Pulmonary artery endothelial cell (primary cell): ENCODE measurements at places on chromosomes 13 and 19. TPM values are rescaled to one million over a fixed set of nuclear protein-coding genes. Genes with fewer than 3 reads are reported as not detected.
A peak's percentile ranks its signal among the peaks of the same experiment; 100 is the strongest.

- no peak for DNase-seq
These were observed 18.5 kb downstream of the SLC27A1 start for GRCh38 chr19:17488593-17489391.

DNA sequence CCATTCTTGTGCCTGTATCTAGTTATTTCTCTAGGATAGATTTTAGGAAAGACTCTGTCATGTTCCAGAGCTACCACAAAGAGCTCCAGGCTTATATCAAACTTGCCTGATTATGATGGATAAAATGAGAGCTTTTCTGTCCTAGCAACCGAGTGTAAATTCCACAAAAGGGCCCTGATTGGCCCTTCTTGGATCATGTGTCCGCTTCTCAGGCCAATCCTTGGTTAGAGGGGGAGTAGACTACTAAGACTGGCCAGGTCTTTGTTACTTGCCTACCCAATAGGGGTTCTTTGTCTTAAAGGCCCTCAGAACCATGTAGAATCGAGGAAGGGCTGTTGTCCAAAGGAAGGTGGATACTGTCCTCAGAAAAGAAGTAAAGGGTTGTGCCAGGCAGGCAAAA lies 2.4 kb downstream of the DHX34 start:
- DNase-seq, result peak; percentile 11

The USHBP1 gene
- total RNA-seq, result 5.0 and 5.7 TPM in 2 replicates

DNA sequence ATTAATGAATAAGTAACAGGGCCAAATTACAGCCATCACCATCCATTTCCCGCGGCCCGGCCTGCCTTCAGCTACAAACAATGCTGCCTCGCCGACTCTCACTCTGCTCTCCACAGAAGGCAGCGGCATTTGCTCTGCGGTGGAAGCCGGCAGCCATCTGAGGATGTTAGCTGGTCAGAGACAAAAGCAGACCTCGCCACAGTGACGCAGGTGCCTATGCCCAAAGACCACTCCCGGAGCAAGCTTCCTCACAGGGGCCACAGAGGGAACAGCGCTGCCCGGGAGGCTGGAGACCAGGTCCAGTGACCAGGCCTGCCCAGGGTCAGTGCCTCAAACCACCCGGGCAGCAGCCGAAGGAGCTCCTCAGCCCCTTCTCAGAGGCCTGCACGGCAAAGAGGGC lies 16.4 kb downstream of the PEPD start:
- DNase-seq, result no peak

GRCh38 chr13:59710416-59710815 lies 453.3 kb downstream of the DIAPH3 start:
- no peak for DNase-seq

GRCh38 chr13:94674609-94675348 lies 37.6 kb downstream of the SOX21 start:
- DNase-seq, result no peak

The CACNA1A gene
- 0.04 and 0.07 TPM in 2 replicates for total RNA-seq

DNA sequence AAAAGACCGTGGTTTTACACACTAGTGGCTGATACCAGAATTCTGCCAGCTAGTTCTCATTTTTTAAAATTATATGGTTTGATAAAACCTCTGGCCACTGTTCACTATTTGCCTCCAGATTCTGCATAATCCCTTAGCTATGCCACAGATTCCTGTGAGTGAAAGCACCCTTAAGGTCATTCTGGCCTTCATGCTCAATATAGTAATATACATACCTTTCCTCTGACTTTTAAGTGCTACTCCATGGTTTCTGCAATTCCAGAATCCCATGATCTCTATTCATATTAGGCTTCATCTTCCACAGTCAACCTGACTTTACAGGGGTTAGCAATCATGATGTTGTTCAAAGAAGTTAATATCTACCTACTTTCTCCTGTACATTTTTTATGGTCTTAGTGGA lies 274.1 kb upstream of the EDNRB start:
- no peak for DNase-seq

- peak; percentile 27 for DNase-seq
These were observed 1.3 kb upstream of the KCNC3 start for GRCh38 chr19:50330365-50331078.

The SPPL2B gene
- 20.0 and 22.5 TPM in 2 replicates for total RNA-seq

The UTP14C gene
- total RNA-seq, result 7.9 and 13.6 TPM in 2 replicates

- DNase-seq, result no peak
These were observed 1.4 kb downstream of the GPX4 start for GRCh38 chr19:1105008-1105872.

DNA sequence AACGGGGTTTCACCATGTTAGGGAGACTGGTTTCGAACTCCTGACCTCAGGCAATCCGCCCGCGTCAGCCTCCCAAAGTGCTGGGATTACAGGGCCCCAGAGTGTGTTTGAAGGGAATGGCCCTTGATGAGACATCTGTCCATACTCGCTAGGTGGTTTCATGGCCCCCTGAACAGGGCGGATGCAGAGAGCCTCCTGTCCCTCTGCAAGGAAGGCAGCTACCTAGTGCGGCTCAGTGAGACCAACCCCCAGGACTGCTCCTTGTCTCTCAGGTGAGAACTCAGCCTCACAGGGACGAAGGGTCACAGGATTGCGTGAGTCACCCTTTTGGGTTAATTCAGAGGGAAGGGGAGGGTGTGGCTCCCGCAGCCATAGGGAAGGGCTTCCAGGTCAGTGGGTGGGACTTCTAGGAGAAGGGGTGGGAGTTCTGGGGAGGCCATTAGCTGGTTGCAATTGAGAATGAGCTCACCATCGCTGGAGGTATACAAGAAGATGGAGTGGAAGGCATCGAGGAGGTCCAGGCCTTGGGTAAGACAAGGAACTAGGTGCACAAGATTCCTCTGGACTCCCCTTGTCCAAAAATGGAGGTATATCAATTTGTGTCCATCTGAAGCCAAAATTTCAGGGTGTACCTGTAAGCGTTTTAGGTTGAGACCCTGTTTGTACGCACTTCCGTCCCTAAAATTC lies 9.2 kb downstream of the SHD start:
- no peak for DNase-seq

DNA sequence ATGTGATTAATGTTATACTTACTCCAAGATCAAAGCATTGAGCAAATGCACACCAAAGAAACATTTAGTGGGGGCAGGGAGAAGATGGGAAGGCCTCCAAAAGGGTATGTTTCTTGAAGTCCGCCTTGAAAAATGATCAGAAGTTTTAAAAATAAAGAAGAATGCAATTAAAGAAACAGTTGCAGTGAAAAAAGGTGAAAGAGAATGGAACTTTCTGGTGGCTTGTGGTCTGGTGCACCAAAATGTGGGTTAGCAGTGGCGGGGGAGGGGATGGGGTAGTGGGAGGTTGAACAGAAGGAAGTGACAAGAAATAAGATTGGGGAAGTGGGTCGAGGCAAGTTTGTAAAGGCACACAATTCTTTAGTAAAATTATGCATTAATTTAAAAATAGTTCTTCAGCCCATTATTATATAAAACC lies 2.5 kb downstream of the LCP1 start:
- no peak for DNase-seq

GRCh38 chr13:40213779-40214178 lies 452.7 kb downstream of the FOXO1 start:
- no peak for DNase-seq

DNA sequence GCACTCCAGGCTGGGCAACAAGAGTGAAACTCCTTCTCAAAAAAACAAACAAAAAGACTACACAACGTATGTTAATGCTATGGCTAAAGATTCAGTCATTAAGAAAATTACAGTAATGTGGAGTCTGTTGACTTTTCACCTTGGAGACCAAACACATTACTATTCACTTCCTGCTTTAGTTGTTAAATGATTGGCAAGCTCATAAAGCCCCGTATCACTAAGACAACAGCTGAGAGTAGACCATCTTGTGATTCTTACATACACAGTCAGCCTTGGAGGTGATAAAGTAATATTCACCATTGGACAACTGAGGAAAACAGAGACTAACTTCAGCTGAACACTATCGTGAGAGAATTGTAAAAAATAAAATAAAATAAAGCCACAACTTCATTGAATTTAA lies 86.5 kb downstream of the KCTD12 start:
- peak; percentile 83 for DNase-seq

- no peak for DNase-seq
These were observed 56.0 kb downstream of the CDADC1 start for GRCh38 chr13:49303533-49304252.

DNA sequence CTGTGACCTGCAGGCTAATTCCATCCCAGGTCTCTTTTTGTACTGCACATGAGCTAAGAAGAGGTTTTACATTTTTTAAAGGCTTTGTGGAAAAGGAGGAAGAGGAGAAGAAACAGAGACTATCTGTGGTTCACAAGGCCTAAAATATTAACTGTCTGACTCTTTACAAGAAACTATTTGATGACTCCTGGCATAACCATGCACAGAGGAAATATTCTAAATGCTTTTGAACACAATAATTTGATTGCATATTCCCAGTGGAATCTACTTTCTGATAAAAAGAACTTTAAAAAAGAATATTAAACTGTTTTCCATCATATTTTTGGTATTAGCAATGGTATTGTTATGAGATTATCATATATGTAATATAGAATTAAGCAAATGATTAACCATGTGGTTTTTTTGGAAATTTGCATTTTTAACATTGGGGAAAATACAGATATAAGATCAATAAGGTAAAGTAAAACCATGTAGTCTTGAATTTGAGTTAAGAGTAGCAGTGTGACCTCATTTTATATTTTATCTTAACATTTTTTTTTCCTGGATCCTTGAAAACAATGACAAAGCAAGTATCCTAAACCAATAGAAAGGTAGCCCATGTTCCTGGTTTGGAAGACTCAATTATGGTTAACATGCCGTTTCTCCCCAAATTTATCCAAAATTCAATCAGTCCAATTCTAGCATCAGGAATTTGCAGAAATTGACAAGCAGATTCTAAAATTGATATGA lies 251.0 kb downstream of the UQCRFS1 start:
- DNase-seq, result no peak

DNA sequence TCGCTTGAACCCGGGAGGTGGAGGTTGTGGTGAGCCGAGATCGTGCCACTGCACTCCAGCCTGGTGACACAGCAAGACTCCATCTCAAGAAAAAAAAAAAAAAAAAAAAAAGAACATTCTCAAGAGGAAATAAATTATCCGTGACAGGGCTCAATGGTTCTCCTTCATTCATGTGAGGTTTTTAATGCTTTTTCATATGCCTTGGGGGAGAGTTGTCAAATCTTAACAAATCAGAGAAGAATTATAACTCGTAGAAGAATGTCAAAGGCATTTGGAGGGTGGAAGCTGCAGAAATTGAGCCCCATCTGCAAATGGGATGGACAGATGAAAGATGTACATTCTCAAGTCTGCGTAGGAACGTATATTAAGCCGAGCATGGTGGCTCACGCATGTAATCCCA lies 34.9 kb upstream of the HOMER3 start:
- DNase-seq, result no peak

DNA sequence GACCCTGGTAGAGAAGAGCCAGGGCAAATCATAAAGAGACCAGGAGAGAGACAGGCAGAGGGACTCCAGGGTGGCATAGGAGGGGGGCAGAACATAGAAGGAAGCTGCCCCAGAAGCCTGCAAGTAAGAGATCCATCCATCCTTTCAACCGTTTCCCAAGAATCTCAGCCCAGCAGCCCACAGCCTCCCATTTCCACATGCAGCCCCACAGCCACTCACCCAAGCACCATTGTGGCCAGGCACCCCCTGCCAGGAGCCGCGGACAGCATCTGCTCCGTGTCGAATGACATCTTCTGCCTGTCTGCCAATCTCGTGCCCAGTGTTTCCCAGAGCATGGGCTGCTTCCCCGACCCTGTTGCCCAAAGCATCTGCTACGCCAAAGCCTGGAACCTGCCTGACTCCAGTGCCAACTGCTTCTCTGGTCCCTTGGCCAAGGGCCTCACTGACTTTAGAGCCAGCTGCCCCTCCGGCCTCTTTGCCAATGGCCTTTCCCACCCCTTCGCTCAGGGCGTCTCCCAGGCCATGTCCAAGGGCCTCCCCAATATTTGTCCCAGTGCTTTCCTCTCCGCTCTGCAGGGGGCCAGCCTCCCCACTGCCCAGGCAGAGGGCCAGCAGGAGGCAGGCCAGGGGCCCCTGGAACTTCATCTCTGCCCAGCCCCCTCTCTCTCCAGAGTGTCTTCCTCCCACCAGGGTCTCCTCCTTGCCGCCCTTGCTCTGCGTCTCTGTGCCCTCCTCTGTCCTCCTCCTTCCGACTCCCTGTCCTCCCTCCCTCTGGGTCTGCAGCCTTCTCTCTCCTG lies 420 bp downstream of the DMKN start:
- DNase-seq, result no peak

GRCh38 chr13:91203430-91203829 lies 144.1 kb upstream of the MIR17HG start:
- DNase-seq, result no peak

The ZNF681 gene
- total RNA-seq, result 0.26 and 1.3 TPM in 2 replicates

DNA sequence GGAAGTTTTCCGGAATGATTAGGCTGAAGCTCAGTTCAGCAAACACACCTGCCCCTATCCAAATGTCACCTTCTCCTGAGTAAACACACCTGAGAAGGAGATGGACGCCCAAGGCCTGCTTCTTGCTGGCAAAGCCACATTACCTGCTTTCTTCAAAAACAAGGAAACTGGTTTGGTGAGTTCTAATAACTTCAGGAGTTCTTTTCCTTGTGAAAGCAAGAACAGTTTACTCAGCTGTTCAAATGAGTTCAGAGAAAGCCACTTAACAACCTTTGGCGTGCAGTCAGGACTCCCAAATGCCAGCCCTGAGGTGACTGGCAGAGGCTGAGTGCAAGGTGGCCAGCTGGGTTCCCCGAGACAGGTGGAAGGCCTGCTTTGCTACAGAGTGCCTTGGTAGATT lies 160.5 kb downstream of the STK24 start:
- no peak for DNase-seq

GRCh38 chr19:42226886-42227285 lies 6.8 kb downstream of the ZNF526 start:
- DNase-seq, result no peak

The SLC25A15 gene
- 28.8 and 31.9 TPM in 2 replicates for total RNA-seq

DNA sequence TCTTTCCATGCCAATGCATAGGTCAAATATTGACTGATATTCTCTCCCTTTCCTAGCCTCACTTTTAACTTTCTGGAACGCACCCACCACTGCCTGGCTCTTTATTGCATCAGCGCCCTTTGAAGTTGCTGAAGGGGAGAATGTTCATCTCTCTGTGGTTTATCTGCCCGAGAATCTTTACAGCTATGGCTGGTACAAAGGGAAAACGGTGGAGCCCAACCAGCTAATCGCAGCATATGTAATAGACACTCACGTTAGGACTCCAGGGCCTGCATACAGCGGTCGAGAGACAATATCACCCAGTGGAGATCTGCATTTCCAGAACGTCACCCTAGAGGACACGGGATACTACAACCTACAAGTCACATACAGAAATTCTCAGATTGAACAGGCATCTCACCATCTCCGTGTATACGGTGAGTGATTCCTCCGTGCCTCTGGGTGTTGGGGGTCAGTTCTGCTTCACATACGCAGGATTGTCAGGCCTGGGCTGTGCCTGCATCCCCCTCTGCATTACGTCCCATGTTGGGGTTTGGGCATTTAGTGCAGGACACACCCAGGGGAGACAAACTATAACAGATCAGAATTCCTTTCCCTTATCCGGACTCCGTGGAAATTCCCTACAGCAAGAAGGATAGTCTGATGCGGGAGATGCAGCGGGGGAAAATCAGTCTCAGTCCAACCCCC lies 1.3 kb downstream of the CEACAM21 start:
- DNase-seq, result no peak

GRCh38 chr19:45817725-45818301 lies 2.7 kb upstream of the RSPH6A start:
- DNase-seq, result no peak
